ENCODE measurements at places on chromosomes 11 and 22.

GRCh38 chr22:24894220-24894975, 52.1 kb downstream of the LHFPL7 start:
- peak; percentile 52 for DNase-seq

DNA sequence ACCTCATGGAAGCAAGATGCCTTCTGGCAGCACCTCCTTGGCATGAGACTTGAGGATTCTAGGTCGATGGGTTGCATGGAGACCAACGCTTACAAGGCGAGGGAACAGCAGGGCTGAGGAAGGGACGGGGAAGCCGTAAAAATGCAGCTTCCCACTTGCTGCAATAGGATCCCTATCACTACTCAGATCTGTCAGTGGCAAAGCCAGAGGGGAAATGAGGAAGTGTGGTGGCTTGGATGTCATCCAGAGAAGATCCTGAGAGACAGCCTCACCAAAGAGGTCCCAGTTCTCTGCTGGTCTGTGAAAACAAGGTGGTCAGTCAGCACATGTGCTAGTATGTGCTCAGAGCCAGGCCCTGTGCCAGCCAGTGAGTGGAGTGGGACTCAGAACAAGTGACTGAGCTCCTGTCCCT, 22.2 kb downstream of the CYB5R2 start:
- peak; percentile 49 for DNase-seq

GRCh38 chr22:28019360-28019759, 100.3 kb upstream of the PITPNB start:
- no peak for DNase-seq

GRCh38 chr11:95182397-95182796, 48.6 kb downstream of the SESN3 start:
- DNase-seq = no peak

DNA sequence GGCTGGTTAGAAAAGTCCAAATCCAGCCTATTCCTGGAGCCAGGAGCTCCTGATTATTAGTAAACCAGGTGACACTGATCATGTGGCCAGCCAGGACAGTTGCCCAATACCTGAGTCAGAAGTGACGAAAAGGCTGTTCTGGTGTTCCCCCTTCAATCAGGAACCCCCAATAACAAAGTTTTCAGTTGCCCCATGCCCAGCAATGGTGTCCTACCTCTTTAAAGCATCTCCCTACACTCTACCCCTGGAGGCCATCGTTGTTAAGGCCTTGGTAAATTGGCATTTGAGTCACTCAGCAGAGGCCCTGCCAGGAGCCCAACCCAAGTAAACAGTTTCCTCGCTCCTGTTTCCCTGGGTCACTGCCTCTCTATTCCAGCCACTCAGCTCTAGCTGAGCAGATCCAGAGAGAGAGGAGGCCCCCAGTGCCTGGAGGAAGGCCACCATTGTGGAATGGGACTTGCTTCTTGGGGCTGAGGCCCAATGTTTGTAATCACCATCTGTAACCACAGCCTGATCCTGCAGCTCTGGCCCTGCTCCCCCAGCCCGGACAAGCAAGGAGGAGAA, 25.0 kb downstream of the ARHGAP1 start:
- DNase-seq = peak; percentile 24

DNA sequence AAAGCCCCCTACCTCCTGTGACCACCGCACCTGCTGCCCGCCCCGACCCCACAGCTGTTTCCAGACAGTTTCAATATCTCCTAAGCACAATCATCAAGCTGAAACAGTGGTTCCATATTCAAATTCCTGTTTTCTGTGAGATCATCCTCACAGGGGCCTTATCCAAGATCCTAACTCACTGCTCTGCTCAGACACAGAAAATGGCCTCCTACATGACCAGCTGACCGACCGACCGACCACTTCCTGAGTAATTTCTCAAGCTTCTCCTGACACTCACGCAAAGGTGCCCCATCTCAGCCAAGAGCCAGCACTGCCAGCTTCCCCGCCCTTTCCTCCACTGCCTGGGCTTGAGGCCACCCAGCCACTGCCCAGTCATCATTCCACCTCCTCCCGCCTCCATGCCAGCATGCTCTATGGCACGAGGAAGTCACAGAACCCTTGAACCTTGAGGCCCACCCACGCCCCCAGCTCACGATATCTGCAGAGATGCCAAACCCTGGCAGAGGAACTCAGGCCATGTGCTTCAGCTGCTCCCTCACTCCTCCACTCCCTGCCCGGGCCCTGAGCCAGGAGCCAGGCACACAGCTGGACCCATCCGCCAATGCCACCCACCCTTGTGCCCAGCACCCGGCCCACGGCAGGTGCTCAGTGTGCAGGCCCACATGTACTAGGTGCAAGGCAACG, 14.0 kb downstream of the KIAA0930 start:
- no peak for DNase-seq

DNA sequence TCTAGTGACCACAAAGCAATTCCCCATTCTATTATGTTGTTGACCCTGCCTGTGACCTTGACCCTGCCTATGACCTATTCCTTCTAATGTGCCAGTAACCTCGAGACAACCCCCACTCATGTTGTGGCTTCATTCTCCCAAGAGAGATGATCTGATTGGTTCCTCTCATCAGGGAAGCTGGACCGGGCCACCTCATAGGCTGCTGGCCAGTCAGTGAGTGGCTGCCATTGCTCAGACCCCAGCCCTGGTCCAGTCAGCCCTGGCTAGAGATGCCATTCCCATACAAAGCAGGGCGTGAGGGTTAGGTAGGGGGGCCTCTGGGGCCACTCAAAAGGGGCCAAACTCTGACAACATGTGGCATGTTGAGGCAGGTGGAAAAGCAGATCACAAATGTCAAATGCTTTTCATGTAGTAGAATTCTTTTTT, 11.9 kb downstream of the SLC29A2 start:
- DNase-seq = no peak

- DNase-seq = peak; percentile 51
These were observed 50.8 kb downstream of the HIPK3 start for GRCh38 chr11:33307984-33308383.

GRCh38 chr11:102716527-102716926, 8.2 kb downstream of the MMP8 start:
- DNase-seq = no peak

DNA sequence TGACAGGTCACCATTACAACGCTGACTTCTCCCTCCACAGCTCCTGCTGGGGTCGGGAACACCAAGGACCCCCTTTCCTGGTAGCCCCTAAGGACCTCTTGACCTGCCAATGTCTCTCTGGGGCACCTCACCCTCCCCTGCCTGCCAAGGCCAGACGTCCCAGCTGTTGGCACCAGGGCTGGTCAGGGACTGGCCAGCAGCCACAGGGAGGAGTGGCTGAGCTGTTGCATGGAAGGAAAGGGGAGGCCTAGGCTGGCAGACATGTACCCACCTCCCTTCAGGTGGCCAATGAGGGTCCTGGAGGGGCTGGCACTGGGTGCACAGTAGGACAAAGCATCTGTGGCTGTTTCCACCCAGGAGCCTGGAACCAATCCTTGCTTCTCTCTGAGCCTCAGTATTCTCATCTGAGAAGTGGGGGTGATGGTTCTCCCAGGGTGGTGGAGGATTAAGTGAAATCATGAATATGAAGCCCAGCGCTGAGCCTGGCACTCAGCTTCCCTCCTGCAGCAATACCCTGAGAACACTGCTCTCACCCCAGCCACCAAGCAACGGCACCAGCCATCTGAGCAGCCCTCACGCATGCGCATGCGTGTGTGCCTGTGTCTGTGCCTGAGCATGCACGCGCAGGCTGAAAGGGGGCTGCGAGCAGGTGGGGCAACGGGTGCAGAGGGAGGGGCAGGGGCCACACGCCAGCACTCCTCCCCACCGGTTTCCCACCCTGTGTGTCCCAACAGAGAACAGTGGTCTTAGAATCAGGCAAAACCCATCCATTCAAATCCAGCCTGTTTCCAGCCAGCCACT, 5.9 kb downstream of the KCNJ4 start:
- DNase-seq = no peak

DNA sequence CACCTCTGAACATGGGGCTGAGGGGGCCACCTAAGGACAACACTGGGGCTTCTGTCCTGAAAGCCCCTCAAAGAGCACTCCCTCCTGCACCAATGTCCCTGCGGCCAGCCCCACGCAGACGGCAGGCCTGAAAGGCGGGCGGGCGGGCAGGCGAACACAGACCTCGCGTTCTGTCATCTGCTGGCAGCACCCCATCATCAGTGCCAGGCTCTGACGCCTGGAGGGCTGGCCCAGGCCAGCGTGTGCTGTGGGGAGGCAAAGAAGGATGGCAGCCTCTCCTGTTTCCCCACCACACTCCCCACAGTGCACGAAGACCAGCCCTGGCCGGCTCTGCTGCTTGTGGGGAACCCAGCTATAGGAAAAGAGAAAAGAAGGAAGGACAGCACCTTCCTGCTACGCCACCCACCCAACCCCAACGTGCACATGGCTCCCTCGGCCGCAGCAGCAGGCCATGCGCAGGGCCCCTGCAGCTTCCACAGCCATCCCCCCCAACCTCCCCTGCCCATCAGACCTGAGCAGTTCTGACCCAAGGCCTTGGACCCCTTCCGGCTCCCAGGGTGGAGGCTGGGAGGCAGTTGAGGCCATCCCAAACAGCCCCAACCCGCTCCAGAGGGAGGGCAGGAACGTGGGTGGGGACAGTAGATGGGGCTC, 3.5 kb downstream of the SBF1 start:
- DNase-seq = no peak

- no peak for DNase-seq
These were observed 50.2 kb downstream of the PC start for GRCh38 chr11:66907751-66908630.

GRCh38 chr11:31442086-31442485, 67.3 kb downstream of the IMMP1L start:
- no peak for DNase-seq

- no peak for DNase-seq
These were observed 104.8 kb downstream of the GGTLC2 start for GRCh38 chr22:22749167-22749758.

- peak; percentile 55 for DNase-seq
These were observed 5.0 kb downstream of the ZP1 start for GRCh38 chr11:60872124-60872960.

- DNase-seq = no peak
These were observed 2.9 kb downstream of the DSCAML1 start for GRCh38 chr11:117794135-117794534.

DNA sequence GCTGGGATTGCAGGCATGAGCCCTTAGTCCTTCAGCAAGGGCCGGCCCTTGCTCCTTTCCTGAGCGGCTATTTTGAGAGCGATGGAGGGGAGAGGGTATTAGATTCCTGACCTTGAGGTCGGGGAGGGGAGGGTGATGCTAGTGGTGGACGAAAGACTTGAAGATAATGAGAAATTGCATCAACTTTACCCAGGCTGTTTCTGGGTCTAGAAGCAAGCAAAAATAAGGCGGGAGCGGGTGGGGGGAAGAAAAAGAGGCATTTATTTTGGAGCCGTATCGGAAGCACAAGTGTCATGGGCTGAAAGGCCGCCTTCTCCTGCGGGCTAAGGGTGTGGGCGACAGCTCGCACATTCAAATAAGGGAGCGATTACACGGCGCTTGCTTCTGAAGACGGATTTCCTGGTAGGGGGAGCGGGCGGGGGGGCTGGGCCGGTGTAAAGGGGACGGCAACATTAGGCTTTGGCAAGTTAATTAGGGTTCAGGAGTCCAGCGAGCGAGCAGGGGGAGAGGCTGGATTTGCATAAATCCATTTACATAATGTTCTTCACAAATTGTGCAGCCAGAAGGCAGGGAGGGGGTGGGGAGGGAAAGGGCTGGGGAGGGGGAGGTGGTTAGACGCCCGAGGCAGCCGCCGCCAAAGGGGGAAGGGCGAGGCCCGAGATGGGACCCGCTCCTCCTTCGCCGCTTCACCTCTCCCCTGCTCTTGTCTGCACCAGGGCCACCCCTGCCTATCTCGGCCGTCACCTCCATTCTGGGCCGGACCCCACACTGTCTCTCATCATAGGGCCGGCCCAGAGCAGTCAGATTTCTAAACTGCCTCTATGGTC, 245.9 kb downstream of the MIAT start:
- DNase-seq = no peak

DNA sequence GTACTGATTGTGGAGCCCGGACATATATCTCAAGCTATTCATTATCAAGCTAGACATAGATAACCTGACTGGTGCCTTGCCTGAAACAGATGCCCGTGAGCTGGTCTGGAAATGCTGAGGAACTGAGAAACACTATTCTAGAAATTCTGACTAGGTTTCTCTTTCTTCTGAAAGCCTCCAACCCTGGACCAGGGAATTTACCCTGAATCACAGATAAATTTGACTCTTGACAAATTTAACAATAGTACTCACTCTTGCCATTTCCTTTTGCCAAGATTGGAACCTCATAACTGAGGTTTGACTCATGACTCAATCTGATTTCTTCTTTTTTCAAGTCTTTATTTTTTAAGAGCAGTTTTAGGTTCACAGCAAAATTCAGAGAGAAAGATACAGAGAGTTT, 189.6 kb upstream of the SYN3 start:
- DNase-seq = no peak

DNA sequence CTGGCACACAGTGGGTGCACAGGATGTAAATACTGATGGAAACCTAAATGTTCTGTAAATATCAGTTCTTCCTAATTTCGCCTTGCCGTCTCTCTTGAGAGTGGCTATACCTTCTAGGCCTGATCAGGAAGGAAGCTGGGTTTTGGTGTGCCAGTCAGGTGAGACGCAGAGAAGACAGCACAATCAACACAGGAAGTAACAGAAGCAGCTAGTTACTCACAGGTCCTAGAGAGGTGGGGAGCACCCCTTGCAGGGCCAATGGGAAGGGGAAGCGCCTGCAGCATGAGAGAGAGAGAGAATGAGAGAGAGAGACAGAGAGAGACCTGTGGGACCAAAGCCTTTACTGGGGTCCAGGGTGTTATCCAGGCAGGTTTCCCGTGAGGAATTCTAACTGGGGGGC, 80.8 kb downstream of the FBLN1 start:
- DNase-seq = no peak

DNA sequence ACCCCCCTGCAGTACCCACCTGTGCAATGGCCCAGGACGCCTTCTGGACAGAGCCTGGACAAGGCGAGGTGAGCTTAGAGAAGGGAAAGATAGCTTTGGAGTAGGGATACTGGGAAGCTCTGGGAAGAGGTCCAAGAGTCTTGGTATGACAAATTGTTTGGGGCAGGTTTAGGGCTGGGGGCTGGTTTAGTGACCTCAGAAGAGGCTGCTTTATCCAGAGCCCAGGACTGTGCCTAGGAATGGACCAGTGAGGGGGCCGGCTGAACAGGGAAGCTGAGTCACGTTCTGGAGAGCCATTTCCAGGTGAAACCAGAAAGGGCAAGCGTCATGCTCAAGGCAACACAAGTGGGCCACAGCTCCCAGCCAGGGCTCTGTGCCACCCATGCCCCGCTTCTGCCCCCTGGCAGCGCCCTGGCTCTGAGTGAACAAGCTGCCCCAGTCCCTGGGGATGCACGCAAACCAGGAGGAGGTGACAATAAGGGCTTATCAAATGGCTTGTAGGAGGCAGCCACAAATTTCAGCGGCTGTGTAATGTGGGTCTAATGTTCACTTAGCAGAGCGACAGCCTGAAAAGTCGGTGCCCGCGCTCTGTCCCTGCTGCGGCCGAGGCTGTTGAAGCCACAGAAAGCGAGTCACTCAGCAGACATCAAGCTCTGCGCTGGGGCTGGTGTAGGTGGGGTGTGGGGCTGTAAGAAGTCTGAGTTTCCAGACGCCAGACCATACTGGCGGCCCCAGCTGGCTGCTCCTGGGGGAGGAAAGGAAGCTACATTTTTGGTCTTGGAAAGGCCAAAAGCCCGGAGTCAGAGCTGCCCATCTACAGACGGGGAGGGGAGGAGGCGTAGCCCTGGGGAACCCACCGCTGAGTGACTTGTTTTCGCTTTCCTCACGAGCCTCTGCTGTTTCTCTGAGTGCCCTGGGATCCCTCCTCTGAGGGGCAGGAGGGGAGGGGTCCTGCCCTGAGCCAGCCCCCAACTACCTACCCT, 18.3 kb upstream of the SYT7 start:
- peak; percentile 76 for DNase-seq
